ENCODE measurements at places on chromosomes 16 and 17.

DNA sequence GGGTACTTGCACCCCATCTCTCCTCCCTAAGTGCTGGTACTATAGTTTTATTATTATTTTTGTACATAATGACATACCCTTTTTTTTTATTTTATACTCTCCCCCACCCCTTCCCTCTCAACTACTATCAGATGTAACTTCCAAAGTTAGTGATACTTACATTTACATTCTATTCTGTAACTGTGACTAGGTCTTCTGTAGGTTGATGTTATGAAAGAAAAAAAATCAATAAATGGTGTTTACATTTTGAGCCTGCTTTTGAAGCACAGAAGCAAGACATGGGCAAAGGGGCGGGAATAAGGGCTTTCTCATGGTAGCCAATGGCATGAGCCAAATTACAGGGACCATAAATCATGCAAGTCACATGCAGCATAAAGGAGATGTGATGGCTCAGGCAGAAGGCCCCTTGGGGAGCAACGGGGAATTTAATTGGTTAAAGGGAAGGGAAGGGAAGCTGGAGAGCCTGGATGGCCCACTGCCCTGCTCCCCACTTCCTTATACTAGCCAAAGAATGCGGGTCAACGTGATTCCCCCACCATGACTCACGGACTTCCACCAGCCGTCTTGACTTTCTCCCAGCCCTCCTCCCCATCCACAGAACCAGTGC is 2.4 kb upstream of the ACSF2 start:
- no peak for DNase-seq

DNA sequence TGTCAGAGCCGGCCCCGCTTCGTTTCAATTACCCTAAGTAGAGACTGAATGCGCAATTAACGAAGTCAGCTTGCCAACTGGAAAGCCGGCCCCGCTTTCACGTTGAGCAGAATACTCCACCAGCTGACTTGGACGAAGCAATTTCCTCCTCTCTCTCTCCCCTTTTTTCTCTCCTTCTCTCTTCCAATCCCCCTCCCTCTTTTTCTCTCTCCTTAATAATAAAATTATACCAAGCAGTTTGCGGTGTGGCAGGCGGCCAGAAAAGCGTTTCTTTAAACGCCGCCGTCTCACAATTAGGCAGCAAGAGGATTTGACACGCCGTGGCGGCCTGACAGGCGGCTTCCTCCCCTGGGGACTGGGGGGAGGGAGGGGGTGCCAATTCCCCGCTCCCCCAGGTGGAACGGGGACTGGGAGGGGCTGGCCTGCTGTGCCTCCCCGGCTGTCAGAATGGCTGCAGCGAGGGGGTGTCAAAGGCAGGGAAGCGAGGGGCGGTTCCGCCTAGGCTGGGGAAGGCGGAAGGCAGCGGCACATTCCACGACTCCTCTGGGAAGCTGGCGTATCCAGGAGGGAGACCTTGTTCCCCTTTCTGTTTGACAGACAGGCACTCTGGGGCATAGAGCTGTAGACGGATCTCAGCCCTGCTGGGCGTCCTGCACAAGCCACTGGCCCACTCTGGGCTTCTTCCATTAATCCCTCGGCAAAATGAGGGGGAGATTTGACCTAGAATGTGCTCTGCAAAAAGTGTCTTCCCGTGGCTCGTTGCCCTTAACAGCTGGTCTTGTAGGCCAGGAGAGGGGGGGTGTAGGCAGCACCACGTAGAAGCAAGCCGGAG is 52.7 kb downstream of the SREBF1 start:
- DNase-seq, result no peak

DNA sequence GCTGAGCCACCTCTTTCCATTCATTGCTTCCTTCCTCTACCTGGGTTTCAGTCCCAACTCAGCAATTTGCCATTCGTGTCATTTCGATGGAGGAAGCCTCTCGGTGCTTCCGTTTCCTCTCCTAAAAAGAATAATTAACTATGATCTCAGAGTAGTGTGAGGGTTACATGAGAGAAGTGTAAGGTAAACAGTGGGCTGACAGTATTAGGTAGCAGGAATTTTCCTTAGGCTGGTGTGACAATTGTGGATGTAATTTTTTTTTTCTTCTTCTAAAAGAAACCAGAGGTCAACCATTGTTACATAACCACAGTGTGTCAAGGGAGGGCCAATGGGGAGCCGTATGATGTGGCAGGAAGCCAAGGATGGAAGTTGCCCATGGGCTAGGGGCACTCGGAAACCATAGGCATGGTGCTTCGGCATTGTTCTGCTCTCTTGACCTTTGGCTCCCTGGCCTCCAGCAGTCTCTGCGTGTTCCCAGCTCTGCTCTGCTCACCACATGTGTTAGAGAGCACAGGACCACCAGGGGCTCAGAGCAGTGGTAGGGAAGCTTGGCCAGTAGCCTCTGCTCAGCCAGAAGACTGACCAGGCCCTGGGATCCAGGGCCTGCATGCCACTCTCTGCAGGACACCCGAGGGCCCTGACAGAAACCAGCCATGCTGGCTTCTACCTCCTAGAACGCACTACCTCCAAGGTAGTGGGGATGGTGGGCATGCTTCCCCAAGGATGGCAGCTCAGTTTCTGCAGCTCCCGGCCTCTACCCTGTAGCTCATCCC is 2.0 kb upstream of the TOP2A start:
- no peak for DNase-seq

GRCh38 chr17:9646546-9646885 is 1.2 kb downstream of the USP43 start:
- DNase-seq, result no peak

DNA sequence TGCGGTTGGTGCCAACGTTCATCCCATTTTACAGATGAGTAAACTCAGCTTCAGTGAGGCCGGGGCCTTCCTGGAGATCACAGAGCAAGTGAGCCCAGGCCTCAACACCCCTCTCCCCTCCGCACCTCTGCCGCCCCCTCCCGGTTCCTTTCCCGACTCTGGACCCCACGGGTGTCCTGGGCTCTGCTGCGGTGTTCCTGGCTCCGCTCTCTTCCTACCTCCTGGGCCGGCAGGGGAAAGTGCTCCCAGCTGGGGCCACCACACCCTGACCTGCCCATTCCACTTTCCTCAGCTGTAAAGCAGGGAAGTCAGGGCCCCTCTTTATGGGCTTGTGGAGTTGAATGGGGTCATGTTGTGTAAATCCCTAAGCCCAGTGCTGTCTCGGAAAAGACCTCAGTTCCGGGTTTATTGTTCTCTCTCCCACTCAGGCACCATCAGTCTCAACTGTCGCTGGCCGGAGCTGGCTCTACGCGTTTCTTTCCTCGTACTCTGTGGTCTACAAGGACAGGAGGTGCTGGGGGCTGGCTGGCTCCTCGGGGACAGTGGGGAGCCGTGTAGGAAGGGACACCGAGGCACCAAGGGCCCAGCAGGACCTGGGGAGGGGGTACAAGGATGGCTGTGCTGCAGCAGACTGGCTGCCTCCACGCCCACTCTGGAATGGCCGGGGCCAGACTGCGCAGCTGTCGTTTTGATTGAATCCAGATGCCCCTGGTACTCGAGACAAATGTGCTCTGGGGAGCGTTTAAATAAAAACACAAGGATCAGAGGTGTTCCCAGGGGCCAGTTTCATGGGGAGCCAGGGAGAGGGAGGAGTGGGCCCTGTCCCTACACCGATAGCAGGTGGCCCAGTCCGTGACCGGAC is 21.7 kb upstream of the ACSF3 start:
- no peak for DNase-seq

GRCh38 chr17:56536766-56537165 is 56.7 kb upstream of the NOG start:
- DNase-seq, result no peak

DNA sequence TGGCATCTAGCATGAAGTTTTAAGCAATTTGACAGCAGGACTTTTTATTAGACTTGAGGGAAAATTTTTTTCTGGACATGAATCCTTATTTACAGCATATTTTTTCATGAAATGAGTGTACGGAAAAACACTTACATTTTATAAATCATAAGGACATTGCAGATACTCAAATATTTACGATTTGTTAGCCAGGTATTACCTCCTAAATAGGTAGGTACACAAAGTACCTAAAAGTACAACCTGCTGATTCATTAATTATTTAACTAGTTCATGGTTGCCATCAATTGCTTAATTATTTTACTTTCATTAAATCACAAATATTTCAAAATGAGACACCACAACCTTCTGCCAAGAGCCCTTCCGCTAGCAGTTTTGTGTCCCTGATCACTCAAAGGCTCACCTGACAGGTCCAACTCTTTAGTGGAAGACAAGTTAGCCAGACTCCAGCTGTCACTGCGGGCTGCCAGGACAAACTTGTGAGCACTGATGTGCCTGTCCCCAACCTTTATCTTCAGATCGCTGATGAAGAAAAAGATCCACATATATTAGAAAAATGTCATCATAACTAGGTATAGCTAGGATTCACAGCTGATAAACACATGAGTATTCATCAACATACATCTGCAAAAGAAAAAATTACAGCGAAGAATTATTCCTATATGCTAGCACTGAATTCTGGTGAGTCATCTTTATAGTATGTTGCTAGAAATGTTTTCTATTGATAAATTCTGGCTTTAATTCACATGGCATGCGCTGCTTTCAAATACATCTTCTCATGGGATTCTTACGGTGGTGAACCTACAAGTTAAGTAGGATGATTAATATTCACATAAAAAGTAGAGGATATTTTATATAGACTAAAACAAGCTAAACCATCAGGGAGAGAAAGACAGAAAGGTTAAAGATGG is 28.2 kb downstream of the ANKFY1 start:
- no peak for DNase-seq

GRCh38 chr16:79970087-79970486 is 369.6 kb upstream of the MAF start:
- DNase-seq, result no peak

DNA sequence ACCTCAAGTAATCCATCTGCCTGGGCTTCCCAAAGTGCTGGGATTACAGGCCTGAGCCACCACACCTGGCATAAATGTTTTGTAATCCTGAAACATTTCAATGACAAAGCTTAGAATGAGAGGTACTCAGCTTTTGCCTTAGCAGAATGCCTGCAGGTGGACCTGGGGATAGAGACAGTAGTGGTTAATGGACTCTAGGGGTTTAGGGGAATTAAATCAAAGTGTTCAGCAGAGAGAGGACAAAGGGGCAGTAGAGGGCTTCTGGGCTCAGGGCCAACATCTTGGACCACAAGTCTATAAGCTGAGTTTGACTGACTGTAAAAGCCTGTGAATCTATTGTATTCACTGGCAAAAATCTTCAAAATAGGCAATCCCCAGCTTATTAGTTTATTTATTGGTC is 36.0 kb upstream of the MED13 start:
- DNase-seq, result no peak

- no peak for DNase-seq
Measured at GRCh38 chr16:80259290-80259805, 281.4 kb upstream of the DYNLRB2 start.

DNA sequence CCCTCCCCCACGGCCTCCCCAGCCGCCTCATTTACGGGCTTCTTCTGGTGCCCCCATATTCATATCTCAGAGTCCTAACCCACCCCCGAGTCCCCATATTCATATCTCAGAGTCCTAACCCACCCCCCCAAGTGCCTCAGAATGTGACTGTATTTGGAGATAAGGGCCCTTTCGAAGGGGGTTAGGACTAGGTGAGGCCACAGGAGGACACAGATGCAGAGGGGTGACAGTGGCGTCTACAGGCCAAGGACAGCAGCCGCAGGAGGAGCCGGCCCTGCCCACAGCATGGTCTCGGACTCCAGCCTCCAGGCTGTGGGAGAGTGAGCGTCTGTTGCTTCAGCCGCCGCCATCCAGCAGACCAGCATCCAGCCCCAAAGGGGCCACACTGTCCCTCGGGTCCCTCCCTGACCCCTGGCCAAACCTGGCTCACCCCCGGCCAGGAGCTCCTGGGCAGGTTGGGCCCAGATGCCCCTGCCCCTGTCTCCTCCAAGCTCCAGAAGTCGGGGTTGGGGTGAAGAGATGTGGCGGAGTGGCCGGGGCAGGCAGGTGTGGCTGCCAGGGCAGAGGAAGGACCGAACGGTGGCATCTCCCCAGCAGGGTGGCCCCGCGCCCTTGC is 25.5 kb downstream of the CACNA1H start:
- no peak for DNase-seq

DNA sequence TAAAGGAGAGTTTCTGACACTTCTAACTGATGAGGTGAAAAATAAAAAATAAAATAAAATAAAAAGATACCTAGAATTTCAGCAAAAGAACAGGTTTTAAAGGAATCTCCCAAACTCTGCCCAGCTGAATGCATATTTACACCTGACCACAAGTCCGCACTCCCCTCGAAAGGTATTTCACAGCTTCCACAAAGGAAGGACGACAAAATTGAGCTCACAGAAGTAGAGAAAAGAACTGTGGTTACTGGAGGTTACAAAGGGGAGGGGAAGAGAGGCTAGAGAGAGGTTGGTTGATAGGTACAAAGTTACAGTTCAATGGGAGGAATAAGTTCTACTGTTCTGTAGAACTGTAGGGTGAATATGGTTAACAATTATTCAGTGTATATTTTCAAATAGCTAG is 5.0 kb downstream of the LITAF start:
- DNase-seq, result no peak

- no peak for DNase-seq
Measured at GRCh38 chr17:28563475-28563874, 7.8 kb downstream of the PIGS start.

DNA sequence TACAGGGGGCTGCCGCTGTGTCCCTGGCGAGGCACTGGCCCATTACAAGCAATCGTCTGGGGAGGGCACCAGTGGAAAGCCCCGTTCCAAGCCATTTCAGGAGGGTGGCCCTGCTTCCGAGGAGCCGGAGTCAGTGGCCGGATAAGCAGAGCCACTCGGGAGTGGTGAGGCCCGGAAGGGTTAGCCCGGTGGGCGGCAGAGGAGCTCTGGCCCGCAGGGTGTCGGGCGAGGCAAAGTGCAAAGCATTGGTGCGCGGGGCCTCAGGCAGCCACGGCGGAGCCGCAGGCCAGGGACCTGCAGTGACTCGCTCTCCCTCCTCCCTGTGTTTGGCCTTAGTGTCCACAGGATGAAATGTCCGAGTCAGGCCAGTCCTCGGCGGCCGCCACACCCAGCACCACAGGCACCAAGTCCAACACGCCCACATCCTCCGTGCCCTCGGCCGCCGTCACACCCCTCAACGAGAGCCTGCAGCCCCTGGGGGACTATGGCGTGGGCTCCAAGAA is 24.6 kb downstream of the NME3 start:
- no peak for DNase-seq

DNA sequence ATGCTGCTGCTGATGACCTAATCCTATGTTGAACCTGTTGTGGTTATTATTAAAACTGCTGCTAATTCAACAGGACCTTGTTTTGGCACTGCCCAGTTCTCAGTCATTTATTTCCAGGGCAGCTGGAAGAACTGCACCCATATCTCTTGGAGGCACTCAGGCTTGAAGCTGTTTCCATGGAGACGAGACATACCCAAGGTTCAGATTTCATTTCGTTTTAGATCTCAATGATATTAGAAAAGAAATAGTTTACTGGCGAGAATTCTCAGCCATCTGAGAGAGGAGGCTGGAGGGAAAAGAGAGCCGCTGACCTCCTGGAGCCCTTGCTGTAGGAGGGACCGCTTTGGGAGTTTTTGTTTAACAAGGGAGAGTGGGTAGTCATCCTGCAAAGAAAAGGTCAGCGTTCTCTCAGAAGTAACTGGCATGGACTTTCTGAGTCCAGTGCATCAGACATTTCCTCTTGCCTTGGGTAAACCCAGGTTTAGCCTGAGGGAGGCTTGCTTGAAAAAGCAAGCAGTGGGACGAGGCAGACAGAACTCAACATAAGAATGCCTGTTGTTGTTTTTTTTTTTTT is 75.4 kb downstream of the YPEL2 start:
- no peak for DNase-seq

- DNase-seq, result no peak
Measured at GRCh38 chr16:84464116-84464515, 40.3 kb downstream of the MEAK7 start.

- DNase-seq, result peak; percentile 48
Measured at GRCh38 chr16:29029168-29029994, 44.5 kb downstream of the LAT start.

- no peak for DNase-seq
Measured at GRCh38 chr16:53090286-53090590, 35.4 kb downstream of the CHD9 start.

Data from stimulated activated CD8-positive, alpha-beta memory T cell treated with anti-CD3 and anti-CD28 coated beads, Interleukin-7, amount 100 ng/mL, for 1 hour (primary cell).